ENCODE measurements at places on chromosomes 1 and 21. TPM values are rescaled to one million over a fixed set of nuclear protein-coding genes. Genes with fewer than 3 reads are reported as not detected.

GRCh38 chr1:94479682-94480081, 61.5 kb downstream of the ABCD3 start:
- H3K4me3 ChIP-seq: no peak overlapping the region
- DNase-seq: no peak
- no peak overlapping the region for H3K27ac ChIP-seq
- H3K36me3 ChIP-seq: peaks cover 6% of the 10 kb centered on the region
- H3K27me3 ChIP-seq: no peaks in the 10 kb centered on the region

The SLC5A9 gene
- total RNA-seq: 20.3 TPM

DNA sequence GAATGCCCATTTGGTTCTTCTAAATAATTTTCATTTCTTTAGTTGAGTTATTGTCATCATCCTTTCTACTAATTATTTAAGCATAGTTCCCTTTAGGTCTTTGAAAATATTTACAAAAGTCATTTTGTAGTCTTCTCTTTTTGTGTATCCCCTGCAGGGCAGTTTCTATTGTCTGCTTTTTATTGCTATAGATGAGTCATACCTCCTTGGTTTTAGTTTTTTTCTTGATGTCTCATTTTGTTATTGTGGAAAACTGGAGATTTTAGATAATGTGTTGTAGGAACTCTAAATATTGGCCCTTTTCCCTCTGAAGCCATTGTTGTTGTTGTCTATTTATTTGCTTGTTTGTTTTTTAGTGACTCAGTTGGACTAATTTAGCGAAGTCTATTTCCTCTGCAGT, 387.9 kb downstream of the NUF2 start:
- no peaks in the 10 kb centered on the region for H3K4me1 ChIP-seq
- H3K27ac ChIP-seq: no peak overlapping the region
- H3K27me3 ChIP-seq: no peaks in the 10 kb centered on the region
- no peaks in the 10 kb centered on the region for H3K36me3 ChIP-seq
- DNase-seq: no peak

- H3K27ac ChIP-seq: no peak overlapping the region
- DNase-seq: no peak
- H3K36me3 ChIP-seq: no peaks in the 10 kb centered on the region
Observed at GRCh38 chr1:198106011-198106410, 50.8 kb upstream of the NEK7 start.

DNA sequence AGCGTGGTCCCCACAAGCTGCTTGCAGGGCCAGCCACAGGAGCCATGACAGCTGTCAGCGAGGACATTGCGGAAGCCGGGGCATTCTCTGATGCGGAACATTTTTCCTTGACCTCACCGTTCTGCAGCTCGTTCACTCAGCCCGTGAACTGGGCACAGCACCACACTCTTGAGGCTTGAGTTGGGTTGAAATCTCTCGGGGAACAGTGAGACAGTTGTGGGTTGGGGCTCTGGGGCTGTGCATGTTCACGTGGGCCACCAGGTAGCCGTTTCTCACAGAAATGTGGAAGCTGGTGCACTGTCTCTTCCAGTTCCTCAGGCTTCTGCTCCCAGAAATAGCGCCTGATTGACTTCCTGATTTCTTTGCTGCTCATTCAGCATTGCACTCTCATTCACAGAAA, 69.8 kb downstream of the SPSB1 start:
- no peak for DNase-seq
- peaks cover 12% of the 10 kb centered on the region for H3K4me1 ChIP-seq
- H3K36me3 ChIP-seq: no peaks in the 10 kb centered on the region
- no peak overlapping the region for H3K4me3 ChIP-seq
- H3K27ac ChIP-seq: no peak overlapping the region
- no peaks in the 10 kb centered on the region for H3K27me3 ChIP-seq

The SPRR1B gene
- not detected for total RNA-seq

Measured in lung (tissue), 17 donors.